T-helper 17 cell (primary cell): ENCODE measurements at places on chromosomes 6 and 20.

- DNase-seq = no peak
Measured at GRCh38 chr6:107496892-107497684, 7.2 kb downstream of the SOBP start.

DNA sequence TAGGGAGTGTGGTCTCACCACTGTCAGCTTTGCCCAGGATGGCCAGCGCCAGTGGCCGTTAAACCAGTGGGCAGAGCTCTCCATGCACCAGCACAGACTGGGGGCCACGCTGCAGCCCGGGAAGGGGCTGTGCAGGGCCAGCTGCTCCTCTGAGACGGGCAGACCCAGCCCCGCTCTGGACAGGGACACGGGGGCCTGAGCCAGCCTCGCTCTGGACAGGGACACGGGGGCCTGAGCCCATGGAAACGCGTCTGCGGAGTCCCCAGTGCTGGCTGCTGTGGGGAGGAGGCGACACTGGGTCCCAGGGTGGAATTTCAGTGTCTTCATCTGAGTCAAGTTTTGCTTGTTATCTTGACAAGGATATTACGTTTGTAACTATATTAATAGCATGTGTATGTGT is 402.7 kb downstream of the CDH4 start:
- DNase-seq = no peak

GRCh38 chr6:2716936-2717700 is 33.6 kb downstream of the MYLK4 start:
- no peak for DNase-seq

GRCh38 chr20:1566701-1567100 is 9.2 kb upstream of the SIRPD start:
- DNase-seq = no peak

- DNase-seq = no peak
Measured at GRCh38 chr6:15715060-15715459, 52.2 kb upstream of the DTNBP1 start.

GRCh38 chr6:24949020-24949569 is 13.3 kb upstream of the RIPOR2 start:
- DNase-seq = no peak

GRCh38 chr20:9068233-9068801 is 570 bp upstream of the PLCB4 start:
- DNase-seq = no peak

DNA sequence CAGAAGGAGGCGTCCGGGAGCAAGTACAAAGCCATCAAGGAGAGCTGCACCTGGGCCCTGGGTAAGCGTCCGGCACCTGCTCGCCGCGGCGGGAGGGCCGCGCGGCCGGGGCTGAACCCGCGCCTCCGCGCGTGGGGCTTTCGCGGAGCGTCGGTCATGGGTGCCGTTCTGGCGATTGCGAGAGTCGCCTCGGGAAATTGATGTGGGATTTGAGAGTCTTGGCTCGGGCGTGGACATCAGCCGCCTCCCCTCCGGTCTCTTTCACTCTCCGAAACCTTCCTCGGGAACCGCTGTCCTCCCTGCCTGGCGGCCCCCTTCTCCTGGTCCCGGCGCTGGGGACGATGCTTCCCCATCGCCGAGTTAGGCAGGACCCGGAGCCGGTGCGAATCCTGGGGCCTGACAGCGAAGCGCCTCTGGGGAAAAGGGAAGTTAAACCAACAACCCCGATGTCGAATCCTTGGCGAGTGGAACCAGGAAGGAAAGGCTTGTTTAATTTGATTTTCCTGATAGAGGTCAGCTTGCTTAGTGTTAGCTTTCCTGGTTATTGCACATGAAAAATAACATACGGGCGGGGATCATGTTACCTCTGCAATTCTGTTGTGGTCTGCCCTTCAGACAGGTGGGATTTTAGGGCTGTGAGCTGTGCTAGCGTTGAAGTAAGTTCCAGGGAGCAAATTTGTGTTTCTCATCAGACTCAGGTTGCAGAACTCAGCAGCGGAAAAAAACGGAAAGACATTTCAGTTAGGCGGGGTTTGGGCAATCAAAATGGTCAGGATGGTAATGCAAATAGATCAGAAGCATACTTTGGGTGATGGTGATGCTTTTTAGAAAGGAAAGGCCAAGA is 594 bp downstream of the ARFGEF3 start:
- no peak for DNase-seq

DNA sequence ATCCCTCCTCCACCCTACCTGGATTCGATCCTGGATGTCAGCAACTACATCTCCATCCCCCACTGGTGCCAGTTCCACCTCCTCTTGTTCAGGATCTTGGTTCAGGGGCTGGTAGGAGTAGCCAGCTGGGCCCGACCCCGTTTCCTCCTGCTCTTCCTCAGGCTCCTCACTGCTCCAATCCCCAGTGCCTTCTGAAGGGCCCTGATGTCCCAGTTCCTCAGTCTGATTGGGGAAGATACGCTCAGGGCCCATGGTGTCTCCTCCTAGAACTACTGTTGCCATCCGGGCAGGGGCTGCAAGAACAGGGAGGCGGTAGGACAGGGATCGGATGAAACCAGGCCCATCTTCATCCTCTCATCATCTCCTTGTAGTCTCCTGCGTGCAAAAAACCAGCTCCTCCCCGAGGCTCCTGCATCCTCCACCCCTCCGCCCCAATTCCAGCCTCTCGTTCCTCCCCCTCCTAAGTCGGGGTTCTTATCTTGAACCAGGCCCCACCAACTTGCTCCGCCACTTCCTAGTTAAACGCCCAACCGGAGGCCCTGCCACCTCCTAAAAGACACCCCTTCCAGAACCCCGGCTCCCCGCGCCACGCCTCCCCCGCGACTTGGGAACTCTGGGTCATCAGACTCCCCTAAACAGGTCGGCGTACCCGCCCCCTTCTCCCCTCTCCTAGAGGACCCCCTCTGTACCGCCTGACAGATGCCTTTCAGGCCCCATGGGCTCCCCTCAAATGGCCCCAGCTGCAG is 476 bp downstream of the MEA1 start:
- no peak for DNase-seq

GRCh38 chr20:53212018-53212417 is 239.9 kb downstream of the TSHZ2 start:
- no peak for DNase-seq

GRCh38 chr6:26243752-26244151 is 121.2 kb upstream of the BTN3A2 start:
- DNase-seq = no peak

DNA sequence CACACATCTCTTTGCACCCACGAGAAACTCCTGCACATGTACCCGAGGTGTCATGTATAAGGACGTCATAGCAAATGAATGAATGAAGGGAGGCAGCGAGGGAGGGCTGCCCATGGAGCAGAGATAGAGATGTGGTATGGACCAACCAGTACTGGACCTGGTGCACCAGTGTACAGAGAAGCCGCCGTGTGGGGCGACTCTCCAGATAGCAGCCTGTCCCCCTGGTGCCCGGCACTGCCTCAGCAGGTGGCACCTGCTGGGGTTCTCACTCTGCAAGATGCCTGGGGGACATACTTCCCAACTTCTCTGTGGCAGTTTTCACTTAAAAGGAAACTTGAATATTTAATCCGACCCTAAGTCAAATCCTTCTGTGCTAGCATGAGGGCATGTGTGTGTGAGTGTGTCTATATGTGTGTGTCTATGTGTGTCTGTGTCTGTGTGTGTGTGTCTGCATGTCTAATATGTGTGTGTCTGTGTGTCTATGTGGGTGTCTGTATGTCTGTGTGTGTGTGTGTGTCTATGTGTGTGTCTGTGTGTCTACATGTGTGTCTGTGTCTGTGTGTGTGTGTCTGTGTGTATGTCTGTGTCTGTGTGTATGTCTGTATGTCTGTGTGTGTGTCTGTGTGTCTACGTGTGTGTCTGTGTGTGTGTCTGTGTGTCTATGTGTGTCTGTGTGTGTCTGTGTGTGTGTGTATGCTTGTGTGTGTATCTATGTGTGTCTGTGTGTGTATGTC is 132.0 kb downstream of the RNASET2 start:
- DNase-seq = no peak

DNA sequence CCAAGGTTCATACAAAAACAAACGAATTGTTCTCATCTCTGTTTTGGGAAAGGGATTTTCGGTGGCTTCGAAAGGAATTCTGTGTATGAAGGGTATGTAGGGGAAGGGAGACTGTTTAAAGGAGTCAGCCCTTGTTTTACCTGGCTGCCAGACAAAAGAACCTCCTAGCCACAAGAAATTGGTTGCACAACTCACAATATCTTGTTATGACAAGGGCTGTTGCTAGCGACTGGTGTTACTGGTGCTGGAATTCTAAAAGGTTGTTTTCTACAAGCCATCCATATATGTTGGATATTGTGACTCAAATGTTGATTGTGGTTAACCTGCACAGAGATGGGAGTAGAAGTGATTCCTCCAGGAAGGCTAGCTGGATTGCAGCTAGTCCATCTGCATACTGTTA is 34.6 kb upstream of the CITED2 start:
- DNase-seq = no peak

DNA sequence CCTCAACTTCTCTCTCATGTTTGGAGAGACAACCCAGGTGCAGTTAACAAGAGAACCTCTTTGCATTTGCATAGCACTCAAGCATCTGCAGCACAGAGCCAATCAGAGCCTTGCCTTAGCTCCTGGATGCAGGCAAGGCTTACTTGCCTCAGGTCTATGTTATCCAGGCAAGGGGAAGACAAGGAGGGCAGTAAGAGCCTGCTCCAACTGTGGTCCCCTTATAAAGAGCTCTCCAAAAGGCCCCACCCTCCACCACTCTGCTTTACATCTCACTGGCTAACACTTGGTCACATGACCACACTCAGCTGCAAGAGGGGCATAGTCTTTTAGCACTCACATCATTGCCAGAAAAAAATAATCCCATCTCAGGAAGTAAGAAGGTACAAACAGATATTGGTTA is 540.0 kb downstream of the PTPRT start:
- no peak for DNase-seq

DNA sequence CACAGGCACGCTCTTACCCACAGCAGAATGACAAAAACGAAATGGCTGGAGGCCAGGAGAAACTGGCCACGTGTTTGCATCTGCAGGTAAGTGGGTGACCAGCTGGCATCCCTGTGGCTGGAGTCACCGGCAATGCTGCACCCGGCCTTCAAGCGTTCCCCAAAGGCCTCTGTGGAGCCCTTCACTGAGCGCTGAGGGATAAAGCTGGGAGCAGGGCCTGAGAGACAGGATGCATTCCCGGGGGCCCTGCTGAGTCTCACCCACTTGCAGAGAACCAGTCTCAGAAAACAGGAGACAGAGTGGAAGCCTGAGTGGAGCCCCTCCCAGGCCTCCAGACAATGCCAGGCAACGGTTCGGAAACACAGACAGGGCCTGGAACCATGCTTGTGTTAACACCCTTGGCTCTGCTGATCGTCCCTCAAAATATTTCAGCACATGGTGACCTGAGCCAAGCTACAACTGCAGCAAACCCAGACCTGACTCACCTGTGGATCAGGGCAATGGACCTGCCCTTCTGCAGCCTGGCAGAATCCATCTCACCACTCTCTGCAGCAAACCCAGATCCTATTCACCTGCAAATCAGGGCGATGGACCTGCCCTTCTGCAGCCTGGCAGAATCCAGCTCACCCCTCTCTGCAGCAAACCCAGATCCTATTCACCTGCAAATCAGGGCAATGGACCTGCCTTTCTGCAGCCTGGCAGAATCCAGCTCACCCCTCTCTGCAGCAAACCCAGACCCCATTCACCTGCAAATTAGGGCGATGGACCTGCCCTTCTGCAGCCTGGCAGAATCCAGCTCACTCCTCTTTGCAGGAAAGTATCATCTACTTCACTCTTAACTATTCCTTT is 39.8 kb downstream of the TBXT start:
- DNase-seq = no peak

DNA sequence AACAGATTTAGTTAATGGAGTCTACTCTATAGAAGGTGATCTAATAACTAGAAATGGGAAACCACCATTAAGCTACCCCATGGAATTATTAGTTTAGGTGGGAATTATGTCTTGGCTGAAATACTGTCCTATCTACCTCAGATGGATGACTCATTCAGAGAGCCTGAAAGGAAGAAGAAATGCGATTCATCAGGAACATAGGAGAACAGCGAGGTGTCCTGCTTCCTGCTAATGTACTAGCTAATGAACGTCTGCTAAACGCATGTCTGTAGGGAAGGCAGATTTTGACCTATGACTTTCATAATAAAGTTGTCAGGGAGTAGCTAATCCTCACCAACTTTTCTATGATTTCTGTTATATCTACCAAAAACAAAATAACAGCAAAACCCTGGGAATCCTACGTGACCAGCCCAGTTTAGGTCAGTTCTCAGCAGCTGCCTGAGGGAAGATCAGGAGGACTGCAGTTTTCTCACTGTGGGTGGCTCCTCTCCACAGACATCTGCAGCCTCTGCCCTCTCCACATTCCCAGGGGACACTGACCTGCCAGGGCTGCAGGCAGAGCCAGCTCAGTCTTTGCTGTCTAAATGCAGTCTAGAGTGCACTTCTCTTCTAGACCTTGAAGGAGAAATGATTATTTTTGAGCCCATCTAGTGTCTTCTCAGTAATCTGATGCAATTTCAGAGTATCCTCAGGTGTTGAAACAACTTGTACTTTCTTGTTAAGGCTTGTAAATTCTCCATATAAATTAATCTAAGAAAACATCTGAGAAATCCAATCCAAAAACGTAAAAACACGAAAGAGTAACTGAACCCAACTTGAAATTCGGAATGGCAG is 18.1 kb upstream of the SFT2D1 start:
- DNase-seq = no peak
